NAMALWA (cell line): ENCODE measurements at places on chromosomes 13 and 19.
A peak's percentile ranks its signal among the peaks of the same experiment; 100 is the strongest.

- no peak for DNase-seq
These were observed 14.0 kb downstream of the JOSD2 start for GRCh38 chr19:50497022-50497405.

GRCh38 chr13:64723724-64724123, 2506.4 kb downstream of the PCDH9 start:
- no peak for DNase-seq

DNA sequence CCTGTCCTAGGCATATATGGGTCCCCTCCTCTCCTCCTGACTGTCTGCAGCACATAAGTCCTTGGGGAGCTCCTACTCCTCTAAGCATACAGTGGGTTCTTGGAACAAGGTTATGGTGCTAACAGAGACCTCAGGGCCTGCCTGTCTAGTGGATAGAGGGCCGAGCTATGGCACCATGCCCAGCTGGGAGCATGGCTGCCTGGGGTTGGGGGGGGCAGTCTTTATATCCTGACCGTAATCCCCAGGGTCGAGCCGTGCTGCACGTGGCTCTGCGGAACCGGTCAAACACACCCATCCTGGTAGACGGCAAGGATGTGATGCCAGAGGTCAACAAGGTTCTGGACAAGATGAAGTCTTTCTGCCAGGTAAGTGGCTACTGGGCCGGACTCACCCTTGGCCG, 3.3 kb downstream of the GPI start:
- DNase-seq = no peak

GRCh38 chr19:5339198-5339949, 1.2 kb downstream of the PTPRS start:
- DNase-seq = no peak

DNA sequence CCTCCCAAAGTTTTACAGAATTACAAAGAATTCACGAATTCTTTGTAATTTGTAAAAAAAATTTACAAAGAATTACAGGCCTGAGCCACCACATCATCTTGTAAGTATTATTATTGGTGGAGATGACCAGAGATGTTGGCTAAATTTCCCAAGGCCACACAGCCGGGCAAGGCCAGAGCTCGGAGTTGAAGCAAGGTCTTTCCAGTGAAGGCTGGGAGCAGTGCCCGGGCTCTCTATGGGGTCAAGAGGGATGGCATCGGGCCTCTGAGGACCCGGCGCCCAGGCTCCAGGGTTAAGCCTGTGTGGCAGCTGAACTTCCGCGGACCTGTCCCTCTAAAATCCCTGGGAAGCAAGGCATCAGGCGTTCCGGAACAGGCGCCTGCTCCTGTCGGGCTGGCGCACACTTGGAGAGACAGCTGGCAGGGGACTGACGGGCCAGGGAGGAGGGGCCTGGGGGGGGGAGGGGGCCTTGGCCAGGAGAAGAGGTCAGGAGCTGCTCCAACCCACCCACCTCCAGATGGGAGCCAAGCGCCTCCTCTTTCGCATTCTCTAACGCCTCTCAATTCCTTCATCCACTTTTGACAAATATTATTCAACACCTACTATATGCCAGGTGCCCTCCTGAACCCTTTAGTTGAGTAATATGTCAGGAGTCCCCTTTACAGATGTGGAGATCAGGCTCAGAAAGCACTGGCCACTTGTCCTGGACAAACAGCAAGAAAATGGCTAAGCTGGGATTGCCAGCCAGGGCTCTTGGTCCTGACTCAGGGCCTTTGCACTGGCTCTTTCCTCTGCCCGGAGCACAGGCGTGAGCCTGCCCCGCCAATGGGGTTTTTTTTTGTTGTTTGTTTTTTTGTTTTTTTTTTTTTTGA, 36.8 kb upstream of the SEMA6B start:
- DNase-seq = peak; percentile 1

- DNase-seq = peak; percentile 49
These were observed 16.1 kb upstream of the MADCAM1 start for GRCh38 chr19:480016-480855.

GRCh38 chr13:99361197-99361596, 54.0 kb upstream of the GPR183 start:
- DNase-seq = no peak

- DNase-seq = no peak
These were observed 15.7 kb upstream of the CCDC169 start for GRCh38 chr13:36313047-36313969.

GRCh38 chr13:111917086-111917485, 149.9 kb upstream of the SOX1 start:
- no peak for DNase-seq

DNA sequence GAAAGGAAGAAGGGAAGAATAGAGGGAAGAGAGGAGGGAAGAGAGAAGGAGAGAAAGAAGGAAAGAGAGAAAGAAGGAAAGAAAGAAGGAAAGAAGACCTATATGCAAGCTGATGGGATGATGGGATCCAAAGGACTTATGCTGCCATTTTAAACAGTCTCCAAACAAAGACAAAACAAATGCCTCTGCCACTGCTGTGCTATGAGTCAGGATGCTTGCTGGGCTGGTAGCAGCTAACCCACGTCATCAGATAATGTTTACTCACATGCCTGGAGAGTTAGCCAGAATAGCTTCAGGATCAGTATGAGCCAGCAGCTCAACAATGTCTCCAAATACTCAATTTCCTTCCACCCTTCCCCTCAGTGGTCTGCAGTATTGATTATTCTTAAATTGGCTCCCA, 12.0 kb upstream of the ZNF274 start:
- no peak for DNase-seq

- no peak for DNase-seq
These were observed 55.3 kb downstream of the STK24 start for GRCh38 chr13:98521461-98522247.

GRCh38 chr13:31038834-31039552, 106.5 kb downstream of the TEX26 start:
- peak; percentile 50 for DNase-seq

- no peak for DNase-seq
These were observed 14.6 kb downstream of the GJB2 start for GRCh38 chr13:20178156-20178555.

DNA sequence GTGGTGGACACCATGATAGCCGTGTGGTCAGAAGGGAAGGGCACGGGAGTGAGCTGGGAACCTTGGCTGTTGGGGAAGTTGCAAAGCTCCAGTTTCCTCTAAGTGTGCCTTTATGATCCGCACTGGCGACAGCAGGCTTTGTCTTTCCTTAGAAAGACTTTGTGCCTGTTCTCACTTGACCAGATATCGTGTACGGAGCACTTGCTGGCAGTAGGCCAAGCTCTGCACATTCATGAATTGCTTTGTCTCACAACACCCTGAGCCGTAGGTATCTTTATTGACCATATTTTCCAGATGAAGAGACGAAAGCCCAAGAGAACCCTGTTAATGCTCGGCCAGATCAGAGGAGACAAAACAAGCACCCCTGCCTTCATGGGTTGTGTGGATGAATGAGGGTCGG, 15.1 kb downstream of the CUL4A start:
- no peak for DNase-seq

GRCh38 chr13:69389899-69390298, 717.7 kb upstream of the ATXN8OS start:
- DNase-seq = no peak
